Hindlimb muscle (tissue), 1 donor: ENCODE measurements at places on chromosomes 7 and 10. TPM values are rescaled to one million over a fixed set of nuclear protein-coding genes. Genes with fewer than 3 reads are reported as not detected.

OPN1SW gene
- 2.2 TPM for polyA plus RNA-seq

CCDC7 gene
- 4.4 TPM for polyA plus RNA-seq

NRBF2 gene
- 13.4 TPM for polyA plus RNA-seq

MEOX2 gene
- 40.2 TPM for polyA plus RNA-seq

PCBD1 gene
- 75.7 TPM for polyA plus RNA-seq

PFKFB3 gene
- 22.6 TPM for polyA plus RNA-seq

AGBL3 gene
- 3.6 TPM for polyA plus RNA-seq

OR6B1 gene
- not detected for polyA plus RNA-seq

ADAM8 gene
- 3.3 TPM for polyA plus RNA-seq

MBL2 gene
- polyA plus RNA-seq = not detected

MARVELD1 gene
- 41.0 TPM for polyA plus RNA-seq

RALA gene
- 45.9 TPM for polyA plus RNA-seq

- DNase-seq = no peak
Observed at GRCh38 chr7:151307536-151307935, 34.1 kb upstream of the NUB1 start.

GRCh38 chr10:43616697-43617370, 10.6 kb downstream of the ZNF485 start:
- no peak for DNase-seq

DNA sequence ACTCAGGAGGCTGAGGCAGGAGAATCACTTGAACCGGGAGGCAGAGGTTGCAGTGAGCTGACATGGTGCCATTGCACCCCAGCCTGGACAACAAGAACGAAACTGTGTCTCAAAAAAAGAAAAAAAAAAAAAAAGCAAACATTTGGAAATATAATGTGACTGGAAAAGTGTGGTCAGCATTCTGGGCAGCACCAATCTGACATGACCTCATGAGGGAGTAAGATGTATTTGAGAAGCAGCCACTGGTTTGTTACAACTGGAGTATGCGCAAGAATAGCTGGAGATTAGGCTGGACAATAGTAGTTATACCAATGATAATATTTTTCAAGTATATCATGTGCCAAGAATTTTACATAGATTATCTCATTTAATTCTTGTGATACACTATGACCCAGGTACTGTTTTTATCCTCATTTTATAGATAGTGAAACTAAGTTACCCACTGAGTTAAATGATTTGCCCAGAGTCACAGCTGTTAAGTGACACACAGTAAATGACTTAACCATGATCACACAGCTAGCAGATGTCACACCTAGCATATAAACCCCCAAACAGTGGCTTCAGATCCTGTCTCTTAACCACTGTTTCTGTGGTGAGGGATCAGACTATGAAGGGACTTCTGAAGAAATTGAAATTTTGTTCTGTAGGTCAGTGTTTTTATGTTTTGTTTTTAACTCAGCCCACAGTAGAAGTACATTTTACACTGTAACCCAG, 11.1 kb downstream of the MCU start:
- DNase-seq = peak; percentile 47

DNA sequence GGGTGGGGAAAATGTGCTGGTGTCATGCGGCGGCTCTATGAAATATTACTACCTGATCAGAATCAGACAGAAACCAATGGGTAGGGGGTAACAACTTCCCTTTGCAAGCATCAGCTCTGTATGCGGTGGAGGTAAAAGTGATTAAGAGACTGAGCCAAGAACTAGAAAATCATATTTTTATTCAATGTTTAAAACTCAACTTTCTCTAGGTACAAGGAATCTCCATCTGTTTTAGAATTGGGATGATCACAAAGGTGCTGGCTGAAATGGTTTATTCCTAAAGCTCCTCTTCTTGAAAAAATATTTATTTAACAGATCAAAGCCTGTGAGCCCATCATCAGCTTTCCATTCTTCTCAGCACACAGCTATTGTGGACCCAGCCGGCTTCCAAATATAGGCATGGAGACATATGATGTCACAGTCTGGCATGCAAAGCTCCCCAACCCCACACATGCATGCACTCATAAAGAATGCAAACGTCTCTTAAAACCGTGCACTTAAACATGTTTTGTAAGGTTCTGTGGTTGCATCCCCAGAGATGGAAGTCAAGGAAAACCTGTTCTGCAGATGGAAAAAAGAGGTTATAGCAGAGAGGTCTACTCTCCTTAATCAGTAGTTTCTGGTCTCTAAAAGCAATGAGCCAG, 126.0 kb downstream of the SKIDA1 start:
- peak; percentile 87 for DNase-seq

GRCh38 chr10:98921316-98921715, 314.3 kb downstream of the HPSE2 start:
- no peak for DNase-seq

GRCh38 chr10:7233259-7233991, 177.4 kb downstream of the SFMBT2 start:
- no peak for DNase-seq

DNA sequence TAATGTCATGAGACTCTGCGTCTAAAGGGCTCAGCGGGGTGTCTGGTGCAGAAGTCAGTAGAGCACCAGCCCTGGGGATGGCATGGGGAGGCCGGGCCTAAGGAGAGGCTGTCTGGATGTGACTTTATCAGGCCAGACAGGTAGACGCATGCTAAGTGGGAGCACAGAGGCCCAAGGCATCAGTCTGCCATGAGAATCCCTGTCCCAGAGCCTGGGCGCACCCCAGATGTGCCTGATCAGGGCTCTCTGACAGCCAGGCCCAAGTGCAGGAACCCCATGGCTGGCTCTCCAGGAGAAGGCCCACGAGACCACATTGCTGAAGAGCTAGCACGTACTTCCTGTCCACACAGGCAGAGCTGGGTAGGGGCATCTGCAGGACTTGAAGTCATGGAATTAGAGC, 48.0 kb upstream of the CPXM2 start:
- DNase-seq = no peak

- no peak for DNase-seq
Observed at GRCh38 chr7:106218546-106218945, 66.2 kb downstream of the NAMPT start.

DNA sequence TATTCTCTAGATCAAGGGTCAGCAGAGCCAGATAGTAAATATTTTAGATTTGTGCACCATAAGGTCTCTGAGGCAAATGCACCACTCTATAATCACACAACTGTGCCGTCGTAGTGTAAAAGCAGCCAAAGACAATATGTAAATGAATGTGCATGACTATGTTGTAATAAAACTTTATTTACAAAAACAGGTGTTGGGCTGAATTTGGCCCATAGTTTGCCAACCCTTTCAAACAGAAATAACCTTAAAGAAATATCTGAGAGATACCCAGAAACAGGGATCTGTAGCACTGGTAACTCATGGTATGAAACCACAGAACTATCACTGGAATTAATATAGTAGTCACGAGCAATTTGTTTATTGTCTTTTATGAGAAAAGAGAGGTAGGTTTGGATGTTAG, 86.0 kb downstream of the ARID5B start:
- DNase-seq = no peak

DNA sequence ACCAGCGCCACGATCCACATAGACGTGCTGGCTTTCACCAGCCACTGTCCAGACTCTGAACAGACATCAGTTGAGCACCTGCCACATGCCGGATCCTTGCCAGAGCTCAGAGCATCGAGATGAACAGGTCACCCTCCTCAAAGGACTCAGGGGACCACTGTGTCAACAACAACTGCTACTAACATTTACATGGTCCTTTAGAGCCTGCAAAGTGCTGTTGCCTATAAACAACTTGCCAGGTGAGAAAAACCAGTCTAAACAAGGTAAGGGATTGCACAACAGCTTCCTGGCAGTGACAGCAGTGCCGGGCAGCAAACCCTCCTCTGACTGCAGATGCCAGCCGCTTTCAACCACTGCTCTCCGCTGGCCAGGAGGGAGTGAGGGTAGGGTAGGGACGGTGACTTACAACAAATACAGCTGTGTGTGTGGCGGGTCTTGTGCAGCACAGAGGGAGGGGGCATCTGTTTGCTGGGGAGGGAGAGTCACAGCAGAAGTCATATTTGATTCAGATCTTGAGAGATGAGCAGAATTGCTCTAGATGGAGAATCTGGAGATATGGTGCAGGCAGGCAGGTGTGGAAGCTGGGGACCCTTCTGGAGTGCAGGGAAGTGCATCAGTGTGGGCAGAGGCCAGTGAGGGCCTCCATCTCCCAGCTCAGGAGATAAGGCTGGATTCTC, 32.8 kb upstream of the RHEB start:
- DNase-seq = no peak

DNA sequence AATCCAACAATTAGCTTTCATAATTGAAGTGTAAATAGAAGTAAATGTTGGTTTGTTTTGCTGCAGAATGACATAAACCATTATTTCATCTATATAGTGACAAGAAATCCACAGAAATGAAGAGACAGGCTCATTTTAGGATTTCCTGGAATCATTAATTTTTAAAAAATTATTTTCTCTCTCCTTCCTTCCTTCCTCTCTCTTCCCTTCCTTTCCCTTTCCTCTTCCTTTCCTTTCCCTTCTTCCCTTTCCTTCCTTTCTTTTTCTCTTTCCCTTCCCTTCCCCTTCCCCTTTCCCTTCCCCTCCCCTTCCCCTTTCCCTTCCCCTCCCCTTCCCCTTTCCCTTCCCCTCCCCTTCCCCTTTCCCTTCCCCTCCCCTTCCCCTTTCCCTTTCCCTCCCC, 51.2 kb upstream of the KMT2C start:
- DNase-seq = no peak

GRCh38 chr10:660413-660969, 29.0 kb downstream of the DIP2C start:
- no peak for DNase-seq

GRCh38 chr10:91589015-91589657, 43.7 kb downstream of the PPP1R3C start:
- no peak for DNase-seq

DNA sequence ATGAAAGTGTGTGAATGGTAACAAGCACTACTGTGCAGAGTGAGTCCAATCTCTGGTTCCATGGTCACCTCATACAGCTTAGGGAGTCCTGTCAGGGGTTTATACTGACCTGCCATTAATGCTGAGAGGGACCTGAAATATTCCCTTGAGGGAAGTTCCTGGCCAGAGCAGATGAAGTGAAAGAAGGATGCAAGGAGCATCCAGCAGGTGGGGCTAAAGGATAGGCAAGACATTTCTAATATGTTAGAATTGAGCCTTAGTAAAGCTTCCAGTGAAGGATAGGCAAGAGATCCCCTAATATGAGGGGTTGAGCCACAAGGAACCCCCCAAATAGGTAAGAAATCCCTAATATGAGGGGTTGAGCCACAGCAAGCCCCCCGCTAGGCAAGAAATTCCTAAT, 25.5 kb upstream of the FAM221A start:
- DNase-seq = no peak

- no peak for DNase-seq
Observed at GRCh38 chr10:102090772-102091171, 25.6 kb downstream of the HPS6 start.

- DNase-seq = no peak
Observed at GRCh38 chr10:48423884-48424283, 117.4 kb downstream of the MAPK8 start.
